ENCODE measurements at places on chromosomes 16 and 17. TPM values are rescaled to one million over a fixed set of nuclear protein-coding genes. Genes with fewer than 3 reads are reported as not detected.

GTF3C1 gene
- 81.0 TPM for total RNA-seq

UMOD gene
- total RNA-seq, result not detected

RPS15A gene
- total RNA-seq, result 493 TPM

AGRP gene
- total RNA-seq, result not detected

KRTAP3-2 gene
- total RNA-seq, result not detected

TBC1D16 gene
- total RNA-seq, result 94.3 TPM

MYH2 gene
- total RNA-seq, result not detected

DHRS7C gene
- total RNA-seq, result not detected

MTHFSD gene
- total RNA-seq, result 22.1 TPM

GRIN2A gene
- under 0.01 TPM for total RNA-seq

CEP295NL gene
- total RNA-seq, result 6.8 TPM

TNFRSF17 gene
- not detected for total RNA-seq

TEX19 gene
- not detected for total RNA-seq

CLEC3A gene
- total RNA-seq, result not detected

WDR59 gene
- 20.1 TPM for total RNA-seq

SRL gene
- 0.29 TPM for total RNA-seq
